ENCODE measurements at places on chromosomes 12 and 14.

DNA sequence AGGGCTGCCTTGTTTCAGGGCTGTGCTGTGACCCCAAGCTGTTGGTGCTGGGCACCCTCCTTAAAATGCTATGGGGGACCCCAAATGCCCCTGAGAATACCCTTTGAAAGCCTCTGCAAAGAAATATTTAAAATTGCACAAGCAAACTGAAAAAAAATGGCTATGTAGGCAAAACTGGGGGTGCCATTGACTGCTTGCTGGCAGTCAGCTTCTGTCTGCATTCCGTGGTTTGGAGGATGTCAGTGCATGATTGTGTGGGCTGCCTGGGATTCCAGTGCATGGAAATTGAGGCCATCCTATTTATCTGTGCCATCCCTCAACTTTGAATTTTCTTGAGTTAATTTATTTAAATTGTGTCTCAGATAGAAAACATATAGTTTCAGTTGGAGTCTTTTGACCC is 113.7 kb upstream of the RTL1 start:
- DNase-seq: no peak

GRCh38 chr12:117352206-117352605 is 9.2 kb downstream of the NOS1 start:
- no peak for DNase-seq

GRCh38 chr12:49792976-49793580 is 35.1 kb downstream of the NCKAP5L start:
- DNase-seq: no peak

DNA sequence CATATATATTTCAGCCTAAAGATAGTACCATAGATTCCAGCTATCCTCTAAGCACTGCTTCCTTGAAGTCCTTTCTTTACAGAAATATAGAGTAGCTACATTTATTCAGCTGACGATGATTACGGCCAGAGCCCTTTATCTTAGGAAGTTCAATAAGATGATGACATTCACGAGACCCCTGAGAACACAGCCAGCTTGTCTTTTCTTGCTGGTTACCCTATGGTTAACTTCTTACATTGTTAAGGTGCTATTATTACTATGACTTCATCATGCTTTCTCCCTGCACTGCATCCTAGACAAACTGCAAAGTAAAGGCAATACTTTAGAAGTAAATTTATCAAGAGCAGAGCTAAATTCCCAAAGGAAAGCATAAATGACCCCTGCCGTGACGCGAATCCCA is 214.4 kb upstream of the LRFN5 start:
- no peak for DNase-seq

GRCh38 chr14:66008631-66009030 is 477.5 kb upstream of the CCDC196 start:
- DNase-seq: no peak

- no peak for DNase-seq
Observed at GRCh38 chr12:57641699-57642442, 8.9 kb upstream of the B4GALNT1 start.

DNA sequence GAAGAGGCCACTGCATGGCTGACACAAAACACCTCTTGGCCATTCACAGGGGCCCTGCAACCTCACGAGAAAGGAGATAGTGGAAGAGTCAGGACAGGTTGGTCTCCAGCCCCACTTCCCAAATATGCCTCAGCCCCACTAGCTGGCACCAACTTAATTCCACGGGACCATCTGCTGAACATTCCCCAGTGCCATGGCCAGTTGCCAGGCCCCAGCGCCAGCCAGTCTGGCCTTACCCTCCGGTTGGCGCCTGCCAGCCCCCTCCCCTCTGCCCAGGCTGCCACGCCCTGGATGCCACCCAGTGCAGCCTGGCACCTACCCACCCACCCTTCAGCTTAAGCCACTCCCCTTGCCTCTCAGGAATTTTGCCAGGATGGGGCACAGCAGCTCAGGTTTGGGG is 21.2 kb upstream of the HSPB8 start:
- DNase-seq: no peak

- no peak for DNase-seq
Observed at GRCh38 chr12:122202017-122202416, 1.5 kb upstream of the B3GNT4 start.

GRCh38 chr12:117093431-117093830 is 5.8 kb downstream of the TESC start:
- DNase-seq: no peak

- no peak for DNase-seq
Observed at GRCh38 chr12:26331136-26331535, 135.8 kb downstream of the SSPN start.

DNA sequence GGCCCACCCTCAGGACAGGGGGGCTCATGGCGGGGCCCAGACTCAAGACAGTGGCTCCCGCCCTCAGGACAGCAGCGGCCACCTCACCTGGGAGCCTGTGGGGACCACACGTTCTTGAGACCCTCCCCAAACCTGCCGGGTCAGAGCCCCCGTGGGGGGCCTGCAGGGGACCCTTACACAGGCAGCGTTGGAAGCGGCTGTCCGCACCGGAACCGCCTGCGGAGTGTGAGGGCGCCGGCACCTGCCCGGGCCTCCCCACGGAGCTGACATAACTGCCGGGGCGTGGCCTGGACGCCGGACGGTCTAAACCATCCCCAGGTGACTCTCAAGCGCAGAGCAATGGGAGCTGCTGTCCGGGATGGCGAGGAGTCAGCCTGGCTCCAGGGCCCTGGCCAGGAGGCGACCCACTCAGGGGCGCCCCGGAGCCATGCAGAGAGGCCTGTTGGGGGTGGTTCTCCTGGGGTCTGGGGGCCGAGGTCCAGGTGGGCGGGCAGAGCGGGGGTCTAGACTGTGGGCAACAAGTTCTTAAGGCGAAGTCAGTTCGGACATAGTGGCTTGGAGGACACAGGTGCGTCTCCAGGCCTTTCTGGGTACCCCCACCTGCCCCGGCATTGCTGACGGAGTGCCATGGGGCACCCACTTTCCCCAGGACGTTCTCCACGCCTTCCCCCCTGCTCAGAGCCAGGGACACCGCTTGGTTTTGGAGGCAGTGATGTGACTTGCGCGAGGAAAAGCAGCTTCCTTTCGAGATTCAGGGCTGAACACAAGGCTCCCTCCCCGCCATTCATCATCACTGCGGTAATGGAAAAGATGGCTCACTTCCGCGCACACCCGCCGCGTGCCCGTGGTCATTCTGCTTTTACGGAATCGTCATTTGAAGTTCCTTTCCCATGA is 23.2 kb downstream of the GALNT9 start:
- no peak for DNase-seq

DNA sequence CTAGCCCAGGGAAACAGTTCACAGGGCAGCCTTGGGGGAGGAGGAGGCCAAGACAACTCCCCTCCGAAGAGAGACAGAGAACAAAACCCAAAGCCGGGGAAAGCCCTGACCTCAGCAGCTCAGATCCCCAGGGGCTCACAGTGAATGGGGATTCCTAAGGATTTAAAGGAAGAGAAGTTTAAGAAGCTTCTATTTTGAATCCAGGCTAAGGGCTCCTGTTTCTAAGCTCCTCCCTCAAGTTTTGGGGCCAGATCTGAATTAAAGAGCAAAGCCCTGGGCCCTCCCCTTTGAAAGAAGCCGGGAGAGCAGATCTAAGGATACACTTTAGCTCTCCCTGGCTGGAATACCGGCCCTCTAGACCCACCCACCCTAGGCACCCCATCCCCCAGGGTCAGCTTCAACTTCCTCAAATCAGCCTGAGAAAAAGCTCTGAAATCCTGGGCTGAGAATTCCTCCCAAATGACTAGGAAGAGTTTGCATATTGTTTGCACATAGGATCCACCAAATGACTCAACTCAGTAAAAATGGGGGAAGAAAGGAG is 3.9 kb downstream of the KDM2B start:
- DNase-seq: no peak

GRCh38 chr14:51873221-51873893 is 12.9 kb downstream of the GNG2 start:
- DNase-seq: peak; percentile 22

DNA sequence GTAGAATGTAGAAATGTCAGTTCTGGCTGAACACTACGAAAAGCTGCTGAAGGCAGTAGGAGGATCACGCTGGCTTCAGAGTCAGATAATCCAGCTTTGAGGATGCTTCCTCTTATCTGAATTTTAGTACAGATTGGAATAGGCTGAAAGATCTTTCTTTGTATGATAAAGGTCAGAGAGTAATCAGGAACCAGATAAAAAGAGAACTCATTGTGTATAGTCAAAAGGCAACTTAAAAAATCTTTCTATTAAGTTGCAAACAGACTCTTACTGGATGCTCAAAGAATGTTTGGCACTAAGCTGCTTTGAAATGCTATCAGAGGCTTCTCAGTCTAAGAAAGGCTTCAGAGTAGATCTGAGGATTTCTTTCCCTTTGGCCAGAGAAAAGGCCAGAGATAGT is 21.8 kb upstream of the TRHDE start:
- DNase-seq: no peak

Measured in stimulated activated naive CD4-positive, alpha-beta T cell treated with Interleukin-2 at 50 U/mL for 16 hours (primary cell).